Ecto neural progenitor cell (in vitro differentiated cells): ENCODE measurements at places on chromosomes 3 and 15.

GRCh38 chr15:28107904-28108275, 8.8 kb upstream of the OCA2 start:
- DNase-seq, result no peak

DNA sequence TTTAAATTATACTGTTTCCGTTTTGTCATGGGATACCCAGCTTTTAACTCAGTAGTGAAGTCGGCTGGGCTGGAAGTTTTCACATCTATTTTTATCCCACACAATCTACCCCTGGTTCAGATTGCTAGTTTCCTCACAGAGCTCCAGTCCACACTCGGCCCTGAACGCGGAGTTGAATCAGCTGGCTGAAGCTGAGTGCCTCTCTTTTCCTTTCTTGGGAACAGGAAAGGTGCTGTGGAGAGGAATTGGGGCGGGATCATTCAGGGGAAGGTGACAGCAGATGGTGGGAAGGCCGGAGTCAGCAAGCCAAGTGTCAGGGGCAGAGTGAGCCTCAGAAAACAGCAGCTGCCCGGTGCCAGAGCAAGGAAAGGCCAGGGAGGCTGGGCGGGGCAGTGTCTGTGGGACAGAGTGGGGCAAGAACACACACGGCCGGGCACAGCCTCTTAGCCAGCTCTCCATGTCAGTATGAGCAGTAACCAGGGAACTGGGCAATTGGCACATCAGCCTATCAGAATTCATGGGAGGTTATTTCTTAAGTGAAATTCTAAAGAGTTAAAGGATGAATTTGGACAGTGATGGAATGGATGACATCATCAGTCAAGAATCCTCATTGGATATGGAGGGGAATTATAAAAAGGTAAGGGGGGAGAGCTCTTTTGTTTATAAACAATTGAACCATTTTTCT, 135.7 kb upstream of the IL12A start:
- no peak for DNase-seq

DNA sequence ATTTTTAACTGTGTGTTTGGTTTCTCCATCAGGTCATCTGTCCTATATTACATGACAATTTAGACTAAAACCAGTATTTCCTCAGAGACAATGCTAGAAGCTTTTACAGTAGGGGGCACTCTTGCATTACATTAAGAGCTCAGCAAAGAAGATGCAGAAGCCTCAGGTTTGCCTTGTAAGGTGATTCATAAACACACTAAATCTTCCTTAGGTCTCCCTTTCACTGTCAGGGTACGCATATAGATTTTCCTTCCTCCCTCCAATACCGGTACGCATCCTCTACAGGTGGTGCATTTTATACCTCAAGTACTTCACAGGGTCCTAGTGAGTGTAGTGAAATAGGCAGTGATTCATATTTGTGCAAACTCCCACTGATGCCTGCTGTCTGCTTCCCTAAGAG, 46.5 kb downstream of the CD86 start:
- DNase-seq, result no peak

DNA sequence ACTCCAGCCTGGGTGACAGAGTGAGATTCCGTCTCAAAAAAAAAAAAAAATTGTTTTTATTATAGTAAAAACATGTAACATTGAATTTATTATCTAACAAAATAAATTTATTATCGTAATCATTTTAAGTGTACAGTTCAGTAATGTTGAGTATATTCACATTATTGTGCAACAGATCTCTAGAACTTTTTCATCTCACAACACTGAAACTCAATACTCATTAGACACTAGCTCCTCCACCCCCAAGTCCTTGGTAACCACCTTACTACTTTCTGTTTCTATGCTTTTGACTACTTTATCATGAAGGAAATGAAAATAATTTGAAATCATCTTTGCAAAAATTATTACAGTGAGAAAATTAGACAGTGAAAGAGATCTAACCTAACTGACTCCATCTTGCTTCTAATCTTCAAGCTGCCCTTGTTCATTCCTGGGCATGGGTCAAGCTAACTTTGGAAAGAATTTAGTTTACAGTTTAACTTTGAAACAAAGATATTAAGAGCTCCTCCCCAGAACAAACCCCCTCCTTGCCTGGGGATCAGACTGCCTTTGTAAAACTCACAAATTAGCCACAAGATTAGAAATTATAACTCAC, 15.0 kb upstream of the FYCO1 start:
- no peak for DNase-seq

DNA sequence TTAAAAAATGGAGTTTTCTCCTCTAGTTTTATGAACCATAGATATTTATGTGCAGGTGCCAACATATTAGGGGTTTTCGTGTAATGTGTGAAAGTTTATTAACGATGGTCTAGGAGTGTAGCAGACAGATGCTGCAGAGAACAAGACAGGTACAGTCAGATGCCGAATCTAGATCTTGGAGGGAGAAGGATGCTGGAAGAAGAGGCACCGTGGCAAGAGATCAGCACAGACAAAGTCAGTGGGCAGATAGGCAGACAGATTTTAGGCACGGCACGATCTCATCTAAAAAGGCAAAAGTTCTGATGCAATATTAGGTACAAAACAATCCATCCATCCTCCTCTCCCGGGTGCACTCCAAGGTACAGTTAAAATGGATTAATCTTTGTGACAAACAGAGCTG, 161.6 kb downstream of the TIGIT start:
- no peak for DNase-seq

DNA sequence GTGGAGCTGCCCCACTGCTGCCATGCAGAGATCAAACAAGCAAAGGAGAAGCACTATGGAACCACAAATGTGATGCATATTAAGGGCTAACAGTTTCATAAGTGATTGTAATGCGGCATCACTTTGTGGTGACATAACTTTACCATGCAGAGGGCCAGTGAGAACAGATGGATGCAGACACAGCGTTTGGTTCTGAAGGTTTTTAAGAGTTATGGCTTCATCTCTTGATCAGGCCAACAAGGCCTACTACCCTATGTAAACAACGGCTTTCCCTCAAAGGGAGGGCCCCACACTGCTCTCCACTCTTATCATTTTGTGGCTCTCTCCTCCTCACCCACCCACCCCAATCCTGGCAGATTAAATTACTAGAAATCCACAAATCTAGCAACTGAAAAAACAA, 13.4 kb downstream of the NR2E3 start:
- no peak for DNase-seq
